ENCODE measurements at places on chromosomes 5 and 9.

DNA sequence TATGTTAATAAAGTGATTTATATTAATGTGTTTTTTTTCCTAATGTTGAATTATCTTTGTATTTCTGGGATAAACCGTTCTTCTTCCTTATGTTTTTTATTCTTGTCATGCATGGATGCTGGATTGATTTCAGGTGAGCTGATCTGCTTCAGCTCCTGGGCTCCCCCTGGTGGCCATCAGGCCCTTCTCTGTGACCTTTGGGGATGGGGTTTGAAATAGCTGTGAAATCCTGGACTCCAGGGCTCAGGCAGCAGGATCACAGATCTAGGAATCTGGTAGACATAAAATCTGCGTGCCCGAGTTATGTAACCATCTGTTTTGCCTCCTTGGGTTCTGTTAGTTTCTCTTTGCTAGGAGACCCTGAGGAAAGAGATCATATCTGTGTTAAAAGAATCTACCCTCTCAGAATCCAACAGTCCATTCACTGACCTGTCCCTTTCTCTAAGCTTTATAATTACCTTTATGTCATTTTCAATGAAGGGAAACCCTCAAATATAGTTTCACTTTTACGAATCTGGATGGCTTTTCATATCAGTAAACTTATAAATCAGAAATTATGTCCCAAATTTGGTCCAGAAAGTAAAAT, 12.2 kb upstream of the OR13J1 start:
- peak; percentile 69 for DNase-seq

DNA sequence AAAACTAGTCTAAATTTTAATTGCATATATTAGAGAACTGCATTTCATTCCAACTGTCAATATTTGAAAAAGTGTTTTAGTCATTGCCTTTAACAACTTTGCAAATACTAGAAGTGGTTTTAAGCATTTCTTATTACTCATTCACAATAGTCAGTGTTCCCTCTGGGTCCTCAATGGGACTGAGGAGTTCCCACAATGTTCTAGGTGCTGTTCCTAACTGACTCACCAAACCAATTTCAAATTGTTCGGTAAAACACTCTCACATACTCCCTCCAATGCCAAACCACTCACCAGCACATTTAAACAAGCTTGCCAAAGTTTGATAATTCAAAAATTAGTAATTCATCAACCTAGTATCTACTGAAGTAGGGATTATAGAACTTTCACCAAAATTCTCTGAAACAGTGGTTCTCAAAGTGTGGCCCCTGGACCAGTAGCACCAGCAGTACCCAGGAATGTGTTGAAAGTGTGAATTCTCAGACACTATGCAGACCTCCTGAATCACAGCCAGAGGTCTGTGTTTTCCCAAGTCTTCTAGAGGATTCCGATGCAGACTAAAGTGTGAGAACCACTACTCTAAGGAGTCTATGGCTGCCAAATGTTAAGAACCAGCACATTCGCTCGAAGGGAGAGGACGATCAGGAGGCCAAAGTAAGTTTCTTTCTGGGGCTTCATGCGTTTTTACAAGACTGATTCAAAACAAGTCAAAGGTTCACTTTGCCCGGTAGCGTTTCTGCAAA, 72.8 kb downstream of the APBA1 start:
- peak; percentile 36 for DNase-seq

DNA sequence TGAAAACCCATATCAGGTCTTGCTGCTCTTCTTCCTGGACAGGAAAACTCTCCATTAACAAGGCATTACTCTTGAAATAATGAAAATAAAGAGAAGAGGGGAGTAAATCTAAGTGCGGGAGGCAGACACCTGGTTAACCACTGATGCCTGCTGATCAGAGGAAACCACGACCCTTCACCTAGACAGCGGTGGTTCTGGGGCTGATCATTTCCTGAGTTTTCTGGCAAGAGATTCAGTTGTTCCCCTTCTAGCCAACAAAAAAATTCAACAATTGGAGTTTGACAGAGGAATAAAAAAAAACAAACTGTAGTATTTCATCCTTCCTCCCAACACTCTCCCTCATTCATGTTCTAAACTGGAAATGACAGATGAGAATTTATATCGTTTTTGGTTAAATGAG, 3.0 kb downstream of the RLN2 start:
- DNase-seq: no peak

DNA sequence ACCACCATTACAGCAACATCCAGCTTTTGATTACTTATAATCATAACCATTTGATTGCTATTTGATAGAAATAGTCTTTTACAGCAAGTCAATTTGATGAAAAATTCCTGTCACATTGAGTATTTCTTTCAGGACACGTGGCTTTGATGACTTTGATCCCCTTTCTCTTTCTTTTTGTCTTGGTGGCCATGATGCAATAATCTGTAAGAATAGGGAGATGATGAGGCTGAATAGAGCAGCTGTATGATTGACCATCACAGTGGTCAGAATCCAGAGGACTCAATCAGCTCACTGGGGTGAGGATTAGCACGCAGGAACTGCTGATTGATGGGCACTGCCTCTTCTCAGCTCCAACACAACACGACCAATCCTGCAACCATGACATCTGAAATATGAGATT, 262.7 kb downstream of the PARP8 start:
- DNase-seq: no peak

- peak; percentile 7 for DNase-seq
Observed at GRCh38 chr9:77910194-77910621, 121.4 kb downstream of the GNAQ start.

GRCh38 chr9:113927277-113927676, 51.2 kb downstream of the ZNF618 start:
- no peak for DNase-seq

DNA sequence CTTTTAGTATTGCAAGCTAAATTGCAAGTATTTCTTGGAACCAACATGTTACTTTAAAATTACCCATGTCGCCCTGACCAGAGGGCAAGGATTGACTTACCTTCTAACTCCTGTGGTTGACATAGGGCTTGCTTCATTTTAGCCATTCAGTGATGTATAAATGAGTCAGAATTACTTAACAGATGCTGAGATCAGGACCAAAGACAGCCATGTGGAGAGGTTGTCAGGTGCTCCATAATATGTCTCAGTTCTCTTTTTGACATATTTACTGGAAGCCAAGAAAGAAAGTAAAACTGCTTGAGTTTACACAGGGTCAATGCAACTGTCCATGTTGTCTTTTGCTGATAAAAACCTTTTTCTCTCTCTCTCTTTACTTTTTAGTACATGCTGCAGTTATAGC, 33.2 kb downstream of the F2RL2 start:
- no peak for DNase-seq

- DNase-seq: no peak
Observed at GRCh38 chr5:175895686-175896102, 24.3 kb downstream of the CPLX2 start.

DNA sequence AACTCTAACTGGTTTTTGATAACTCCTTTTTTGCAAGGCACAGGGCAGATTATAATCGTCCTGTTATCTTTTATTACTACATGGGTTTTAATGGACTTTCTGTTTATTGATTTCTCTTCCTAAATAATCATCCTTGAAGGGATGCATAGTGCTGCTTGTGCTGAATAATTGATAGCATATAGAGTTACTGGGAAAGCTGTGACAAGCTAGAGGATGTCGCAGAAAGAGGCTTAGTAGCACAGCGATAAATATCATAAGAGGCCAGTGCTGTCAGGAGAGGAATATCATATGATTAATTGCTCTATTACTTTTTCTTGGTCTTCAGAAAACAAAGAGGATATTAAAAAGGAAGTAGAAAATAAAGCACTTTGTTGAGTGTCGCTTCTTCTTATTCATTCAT, 1007.1 kb upstream of the ACO1 start:
- no peak for DNase-seq

DNA sequence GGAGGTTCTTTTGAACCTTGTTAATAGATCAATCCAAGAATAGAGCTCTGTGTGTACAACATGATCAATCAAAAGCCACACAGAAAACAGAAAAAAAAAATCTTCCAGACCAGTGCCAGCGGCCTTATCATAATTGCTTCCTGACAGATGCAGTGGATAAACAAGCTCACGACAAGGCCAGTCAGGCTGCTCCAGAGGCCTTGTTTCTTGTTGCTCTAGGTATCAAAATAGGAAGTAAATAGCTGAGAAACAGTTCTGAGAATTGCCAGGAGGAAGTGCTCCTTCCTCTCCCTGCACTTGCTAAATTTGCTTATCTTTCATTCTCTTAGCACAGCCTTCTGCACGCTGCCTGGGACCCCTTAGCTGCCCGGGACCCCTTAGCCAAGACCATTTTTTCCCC, 199.0 kb upstream of the TARS1 start:
- DNase-seq: no peak

DNA sequence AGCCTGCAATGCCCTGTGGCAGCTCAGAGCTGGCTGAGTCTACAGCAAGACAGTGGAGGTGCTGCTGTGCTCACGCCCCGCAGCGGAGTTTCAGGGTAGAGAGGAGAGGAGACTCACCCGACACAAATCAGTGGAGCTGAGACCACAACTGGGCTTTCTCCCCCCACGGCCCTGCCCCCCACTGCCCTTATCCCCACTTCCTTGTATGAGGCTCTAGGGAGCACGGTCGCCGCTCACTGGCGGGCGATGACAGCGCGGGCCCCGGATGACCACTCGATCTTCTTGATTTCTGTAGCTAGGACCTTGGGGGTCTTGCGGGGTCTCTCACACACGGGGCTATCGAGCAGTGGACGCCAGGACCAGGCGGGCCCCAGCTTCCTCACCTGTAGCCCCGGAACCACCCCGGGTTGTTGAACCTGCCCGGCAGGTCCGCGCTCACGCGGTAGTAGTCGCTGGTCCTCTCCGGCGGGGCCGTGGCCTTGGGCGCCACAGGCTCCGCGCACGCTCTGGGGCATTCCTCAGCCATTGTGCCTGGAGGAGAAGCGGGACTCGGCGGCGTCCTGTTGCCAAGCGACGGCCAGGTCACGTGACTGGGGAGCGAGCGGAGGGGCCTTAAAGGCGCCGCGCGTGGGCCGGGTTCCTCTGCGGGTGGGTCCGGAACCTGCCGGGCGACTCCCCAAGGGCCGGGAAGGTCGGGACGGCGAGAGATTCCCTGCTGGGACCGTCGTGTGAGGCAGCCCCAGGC, 984 bp upstream of the MRPS2 start:
- peak; percentile 86 for DNase-seq

DNA sequence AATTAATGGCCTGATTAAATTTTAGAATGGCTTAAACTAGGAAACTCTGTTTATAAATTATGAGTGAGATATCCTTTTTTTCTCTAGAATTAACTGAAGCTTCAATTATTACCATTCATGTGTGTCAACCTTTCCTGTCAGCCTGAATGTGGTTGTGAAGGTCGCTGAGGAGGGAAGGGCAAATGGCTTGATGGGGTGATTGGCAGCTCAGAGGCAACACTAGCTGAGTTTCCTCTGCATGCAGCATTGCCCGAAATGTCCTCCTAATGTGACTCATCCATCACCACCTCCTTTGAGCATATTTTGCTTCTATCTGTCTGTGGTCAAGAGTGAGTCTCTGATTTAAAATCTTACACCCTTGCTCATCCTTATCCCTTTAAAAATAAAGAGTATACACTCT, 281.9 kb downstream of the TENT4A start:
- DNase-seq: no peak

DNA sequence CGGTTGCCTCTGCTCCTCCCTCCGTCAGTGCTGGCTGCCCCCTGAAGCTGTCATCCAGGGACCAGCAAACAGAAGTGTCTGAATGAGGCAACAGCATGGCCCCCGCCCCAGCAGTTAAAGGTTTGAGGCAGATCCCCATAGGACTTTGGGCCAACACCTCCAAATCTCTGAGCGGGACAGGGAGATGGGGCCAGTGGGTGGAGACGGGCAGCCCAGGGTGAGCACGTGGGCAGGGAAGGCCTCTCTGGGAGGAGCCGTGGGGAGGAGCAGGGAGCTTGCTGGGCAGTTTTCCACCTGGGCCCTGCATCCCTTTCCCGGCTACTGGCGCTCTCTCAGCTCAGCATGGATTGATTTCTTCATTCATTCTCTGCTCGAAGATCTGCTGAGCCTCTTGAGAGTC, 39.1 kb upstream of the NOTCH1 start:
- DNase-seq: no peak

DNA sequence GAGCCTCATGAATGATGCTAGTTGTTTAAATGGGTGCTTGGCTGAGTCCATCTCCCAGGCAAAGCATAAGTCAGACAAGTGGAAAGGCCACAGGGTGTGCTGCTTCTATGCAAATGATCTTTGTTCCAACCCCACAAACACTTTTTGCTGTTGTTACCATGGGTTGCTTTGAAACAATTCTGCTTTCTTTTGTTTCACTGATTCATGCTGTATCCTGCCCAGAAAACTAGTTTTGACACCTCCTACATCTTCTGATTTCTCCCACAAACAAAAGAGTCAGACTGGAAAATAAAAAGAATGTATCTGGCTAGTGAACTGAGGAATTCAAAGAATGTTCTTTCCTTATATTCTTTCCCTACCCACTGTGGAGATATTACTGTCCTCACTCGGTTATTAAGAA, 298.6 kb downstream of the DIRAS2 start:
- DNase-seq: peak; percentile 61

GRCh38 chr5:176642675-176643490, 4.4 kb upstream of the TSPAN17 start:
- no peak for DNase-seq

- DNase-seq: peak; percentile 51
Observed at GRCh38 chr5:156414391-156414790, 87.4 kb downstream of the SGCD start.

DNA sequence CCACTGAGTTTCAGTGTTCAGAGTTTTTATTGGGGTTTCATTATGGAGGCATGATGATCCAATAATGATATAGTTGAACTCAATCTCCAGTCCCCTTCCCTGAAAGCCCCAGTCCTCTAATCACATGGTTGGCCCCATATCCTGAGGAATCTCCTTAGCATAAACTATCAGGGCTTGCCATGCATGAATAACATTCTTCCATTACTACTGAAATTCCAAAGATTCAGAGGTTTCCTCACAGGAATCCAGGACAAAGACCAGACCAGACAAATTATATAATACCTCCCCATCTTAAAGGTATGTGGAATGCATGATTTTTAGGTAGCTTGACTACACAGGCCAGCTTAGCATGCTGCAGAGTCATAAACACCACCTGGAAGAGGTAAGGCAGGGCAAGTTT, 15.5 kb upstream of the LRRTM2 start:
- DNase-seq: no peak

DNA sequence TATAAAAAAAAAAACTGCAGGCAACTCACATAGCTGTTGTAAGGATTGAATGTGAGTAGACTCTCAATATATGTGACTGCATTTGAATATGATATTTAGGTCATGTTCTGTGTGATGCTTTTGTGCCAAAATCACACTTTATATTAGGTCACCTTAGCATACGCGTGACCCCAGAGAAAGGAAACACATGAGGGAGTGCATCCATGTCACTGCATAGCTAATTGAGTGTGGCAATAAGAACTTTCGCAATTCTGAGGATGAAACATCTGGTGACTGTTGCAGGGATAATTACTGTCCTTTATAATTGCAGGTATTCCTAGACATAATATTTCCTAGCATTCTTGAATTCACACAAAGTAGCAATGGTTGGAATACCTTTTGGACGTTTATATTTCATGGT, 459.5 kb upstream of the KLF4 start:
- no peak for DNase-seq

- DNase-seq: no peak
Observed at GRCh38 chr9:136546697-136547501, 1.1 kb upstream of the NOTCH1 start.
